Stimulated activated effector memory CD8-positive, alpha-beta T cell treated with anti-CD3 and anti-CD28 coated beads, Interleukin-12 subunit alpha, Interleukin-12 subunit beta, amount 100 ng/mL, for 72 hours (primary cell): ENCODE measurements at places on chromosomes 11 and 22.
A peak's percentile ranks its signal among the peaks of the same experiment; 100 is the strongest.

DNA sequence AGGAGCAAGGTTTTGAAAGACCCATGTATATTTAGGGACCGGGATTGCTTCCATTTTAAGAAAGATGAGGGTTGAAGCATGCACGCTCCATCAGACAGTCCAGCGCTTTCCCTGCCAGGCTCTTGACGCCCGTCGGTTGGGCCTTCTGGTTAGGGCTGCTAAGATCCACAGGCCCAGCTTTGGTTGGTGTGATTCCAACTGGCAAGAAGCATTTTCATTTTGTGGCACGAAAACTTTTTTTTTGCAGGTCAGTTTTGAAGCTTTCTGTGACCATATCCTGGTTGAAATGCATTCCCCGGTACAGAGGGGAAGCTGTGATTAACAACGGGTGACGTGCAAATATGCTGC is 34.3 kb upstream of the MPPED1 start:
- no peak for DNase-seq

DNA sequence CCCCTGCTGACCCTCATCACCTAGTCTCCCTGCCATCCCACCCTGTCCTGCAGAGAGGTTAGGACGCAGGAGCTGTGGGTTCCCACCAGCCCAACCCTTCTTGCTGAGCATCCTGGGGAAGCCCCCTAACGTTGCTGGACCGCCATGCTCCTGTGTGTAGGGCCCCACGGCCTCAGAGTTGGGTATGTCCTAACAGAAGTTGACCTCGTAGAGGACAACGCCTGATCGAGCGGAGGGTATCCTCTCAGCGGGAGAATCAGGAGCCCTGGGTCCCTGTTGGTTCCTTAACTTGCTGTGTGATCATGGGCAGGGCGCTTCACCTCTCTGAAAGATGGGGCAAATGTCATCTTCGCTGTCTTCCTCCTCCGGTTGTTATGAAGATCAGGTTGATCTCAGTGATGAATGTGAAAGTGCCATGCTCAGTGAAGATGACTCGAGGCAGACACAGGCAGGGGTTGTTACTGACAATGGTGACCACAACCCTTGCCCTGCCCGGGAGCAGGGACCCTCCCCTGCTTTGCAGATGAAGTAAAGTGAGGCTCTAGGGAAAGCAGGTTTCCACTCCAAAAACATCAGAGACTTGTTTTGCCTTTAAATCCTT is 19.3 kb upstream of the CD5 start:
- DNase-seq: no peak

DNA sequence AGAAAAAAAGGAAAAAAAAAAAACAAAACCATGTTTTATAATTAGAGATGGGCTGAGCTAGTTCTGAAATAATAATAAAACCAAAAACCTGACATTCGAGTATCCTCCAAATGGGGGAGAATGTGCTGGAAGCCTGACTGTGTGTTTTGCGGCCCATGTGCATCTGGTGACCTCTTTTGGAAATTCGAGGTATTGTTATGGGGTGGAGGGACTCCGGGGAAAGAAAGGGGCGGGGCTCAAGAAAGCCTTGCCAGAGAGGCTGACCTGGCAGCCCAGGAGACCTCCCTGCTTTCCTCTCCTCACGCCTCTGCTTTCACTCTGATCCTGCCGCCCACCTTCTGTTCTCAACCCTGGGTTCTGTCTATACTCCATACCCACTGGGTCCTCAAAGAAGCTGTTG is 72.9 kb downstream of the CTTN start:
- no peak for DNase-seq

- peak; percentile 54 for DNase-seq
These were observed 182.7 kb downstream of the ADAMTS15 start for GRCh38 chr11:130631119-130631518.

- no peak for DNase-seq
These were observed 104.0 kb downstream of the SOX6 start for GRCh38 chr11:16252373-16252772.

DNA sequence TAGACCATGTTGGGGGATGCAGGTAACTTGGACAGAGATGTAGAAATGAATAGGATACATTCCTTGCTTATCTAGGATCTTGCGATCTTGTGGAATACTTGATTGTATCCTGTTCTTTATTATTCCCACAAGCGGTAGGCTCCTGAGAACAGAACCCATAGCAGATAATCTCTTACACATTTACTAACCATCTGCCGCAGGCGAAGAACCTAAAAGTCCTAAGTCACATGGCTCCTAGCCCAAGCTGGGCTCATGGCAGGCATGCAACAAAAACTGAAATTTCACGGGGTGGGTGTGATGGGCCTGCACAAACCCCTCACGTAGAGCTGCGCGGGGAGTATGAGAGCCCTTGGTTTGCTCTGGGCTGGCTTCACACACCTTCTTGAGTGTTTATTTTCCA is 177.4 kb upstream of the NECTIN1 start:
- DNase-seq: no peak

GRCh38 chr22:40533712-40534378 is 102.7 kb downstream of the MRTFA start:
- DNase-seq: peak; percentile 17

DNA sequence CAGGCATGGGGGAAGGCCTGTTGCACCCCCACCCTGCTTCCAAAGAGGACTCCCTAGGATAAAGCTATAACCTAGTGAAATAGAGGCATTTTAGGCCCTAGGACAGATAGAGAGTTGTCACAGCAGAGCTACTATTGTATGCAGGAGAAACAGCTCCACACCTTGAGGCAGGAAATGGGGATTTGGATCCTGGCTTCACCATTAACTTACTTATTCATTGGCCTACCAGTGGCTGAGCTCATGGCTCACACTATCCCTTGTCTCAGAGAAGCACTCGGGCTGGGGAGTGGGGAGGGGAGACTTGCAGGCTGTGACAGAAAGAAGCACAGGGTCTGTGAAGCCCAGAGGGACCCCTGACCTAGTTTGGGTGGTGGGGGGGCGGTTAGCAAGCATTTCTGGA is 999 bp upstream of the PDE2A start:
- DNase-seq: no peak

DNA sequence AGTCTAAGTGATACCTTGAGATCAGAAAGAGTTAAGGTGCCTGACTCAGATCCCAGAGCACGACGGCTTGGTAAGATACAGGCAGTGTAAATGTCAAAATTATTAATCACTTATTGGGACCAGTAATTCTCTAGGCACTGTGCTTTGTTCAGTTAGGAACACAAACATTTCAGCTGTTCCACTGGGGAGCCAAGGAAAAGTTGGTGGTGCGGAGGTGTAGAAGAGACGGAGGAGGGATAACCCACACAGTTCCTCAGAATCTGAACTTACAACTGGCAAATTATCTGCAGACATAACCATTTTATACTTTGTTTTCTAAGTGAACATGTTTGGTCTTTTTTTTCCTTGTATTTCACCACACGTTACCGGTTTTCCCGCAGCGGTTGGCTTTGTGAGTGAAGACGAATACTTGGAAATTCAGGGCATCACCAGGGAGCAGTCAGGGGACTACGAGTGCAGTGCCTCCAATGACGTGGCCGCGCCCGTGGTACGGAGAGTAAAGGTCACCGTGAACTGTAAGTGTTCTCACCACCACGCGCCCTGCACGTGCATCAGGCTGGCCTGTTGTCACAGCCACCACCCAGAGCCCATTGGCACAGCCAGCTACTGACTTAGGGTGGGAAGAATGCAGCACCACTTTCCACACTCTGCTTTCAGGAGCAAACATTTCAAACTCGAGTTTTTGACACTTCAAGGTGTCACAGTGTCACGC is 937.0 kb downstream of the NTM start:
- DNase-seq: no peak

DNA sequence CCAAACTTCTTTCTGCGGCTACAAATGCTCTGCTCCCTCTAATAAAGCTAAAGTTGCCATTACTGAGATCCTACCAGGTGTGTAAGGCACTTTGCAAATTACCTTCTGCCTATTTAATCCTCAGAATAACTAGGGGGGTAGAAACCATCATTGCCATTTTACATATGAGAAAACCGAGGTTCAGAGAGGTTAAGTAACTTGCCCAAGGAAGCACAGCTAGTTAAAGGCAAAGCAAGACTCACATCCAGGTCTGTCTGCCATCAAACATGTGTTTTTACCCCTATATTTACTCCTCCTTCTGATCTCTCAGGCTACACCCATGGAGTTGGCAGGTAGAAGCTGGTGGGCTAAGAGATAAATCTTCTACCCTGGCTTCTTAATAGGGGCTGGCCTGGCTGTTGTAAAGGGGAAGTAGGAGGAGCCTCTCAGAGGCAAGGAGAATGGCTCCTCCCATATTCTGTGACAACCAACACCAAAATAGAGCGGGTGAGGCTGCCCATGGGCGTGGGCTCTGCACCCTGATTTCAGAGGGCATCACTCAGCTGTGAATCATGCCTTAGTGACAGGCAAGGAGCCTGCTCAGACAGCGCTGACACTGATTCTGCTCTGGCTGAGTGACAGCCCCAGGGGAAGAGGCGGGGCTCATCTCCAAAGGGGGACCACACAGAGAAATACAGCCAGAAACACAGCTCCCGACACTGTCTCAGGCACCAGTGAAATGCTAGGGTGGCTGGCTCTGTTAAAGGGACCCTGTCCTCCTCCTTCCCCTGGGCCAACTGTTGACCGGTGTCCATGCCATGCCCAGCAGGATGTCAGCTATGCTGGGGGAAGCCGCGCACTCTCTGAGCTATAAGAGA is 106.8 kb downstream of the ABTB2 start:
- DNase-seq: peak; percentile 31

- no peak for DNase-seq
These were observed 43.0 kb upstream of the RTL6 start for GRCh38 chr22:44540756-44541670.

DNA sequence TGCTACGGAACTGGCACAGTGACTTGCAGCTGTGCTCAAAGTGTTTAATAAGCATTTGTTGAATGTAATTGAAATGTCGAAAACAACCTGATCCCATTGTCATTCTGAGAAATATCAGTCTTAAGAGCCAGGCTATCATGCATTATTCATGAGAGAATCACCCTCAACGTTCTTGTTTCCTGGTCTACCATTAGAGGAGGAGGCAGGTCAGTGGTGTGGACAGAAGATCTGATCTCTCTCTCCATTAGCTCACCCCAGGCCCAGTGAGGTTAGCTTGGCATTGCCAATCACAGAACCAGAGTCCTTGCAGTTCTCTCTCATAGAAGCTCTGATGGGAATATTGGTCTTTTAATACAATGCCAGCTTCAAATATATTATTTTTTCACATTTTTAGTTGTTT is 121.1 kb upstream of the SPON1 start:
- DNase-seq: no peak

- no peak for DNase-seq
These were observed 43.2 kb upstream of the OVCH2 start for GRCh38 chr11:7749456-7749855.

DNA sequence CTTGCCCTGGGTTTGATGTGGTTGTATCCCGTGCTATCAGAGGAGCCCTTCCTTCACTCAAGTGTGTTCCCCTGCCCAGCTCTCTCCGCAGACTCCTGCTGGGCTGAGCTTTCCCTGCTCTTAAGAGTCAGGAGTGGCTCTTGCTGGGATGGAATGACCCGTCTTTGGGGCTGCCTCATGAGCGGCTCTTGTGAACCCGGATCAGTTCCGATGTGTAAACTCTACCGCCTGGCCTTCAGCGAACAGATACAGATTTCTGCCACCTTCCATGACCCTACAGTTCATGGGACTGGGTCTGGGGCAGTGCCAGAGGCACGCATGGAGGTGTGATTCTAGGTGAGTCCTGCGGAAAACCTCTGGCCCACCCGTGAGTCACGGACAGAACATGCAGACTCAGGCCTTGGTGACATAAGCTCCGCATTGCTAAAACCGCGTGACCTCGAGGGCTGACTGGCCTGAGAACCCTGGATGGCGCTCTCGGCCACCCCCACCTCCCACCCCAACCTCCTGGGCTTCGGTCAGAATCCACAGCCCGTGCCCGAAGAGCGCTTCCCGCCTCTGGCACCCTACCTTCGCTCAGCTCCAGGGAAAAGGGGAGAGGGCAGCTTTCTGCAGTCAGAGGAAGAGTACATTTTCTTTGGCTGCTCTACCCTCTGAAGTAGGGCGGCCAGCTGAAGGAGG is 1.3 kb upstream of the ZBTB16 start:
- no peak for DNase-seq

- DNase-seq: no peak
These were observed 39.3 kb downstream of the TECTA start for GRCh38 chr11:121140369-121140768.
